Hypothalamus (tissue), 51 donors: ENCODE measurements at places on chromosomes 16 and 17.

DNA sequence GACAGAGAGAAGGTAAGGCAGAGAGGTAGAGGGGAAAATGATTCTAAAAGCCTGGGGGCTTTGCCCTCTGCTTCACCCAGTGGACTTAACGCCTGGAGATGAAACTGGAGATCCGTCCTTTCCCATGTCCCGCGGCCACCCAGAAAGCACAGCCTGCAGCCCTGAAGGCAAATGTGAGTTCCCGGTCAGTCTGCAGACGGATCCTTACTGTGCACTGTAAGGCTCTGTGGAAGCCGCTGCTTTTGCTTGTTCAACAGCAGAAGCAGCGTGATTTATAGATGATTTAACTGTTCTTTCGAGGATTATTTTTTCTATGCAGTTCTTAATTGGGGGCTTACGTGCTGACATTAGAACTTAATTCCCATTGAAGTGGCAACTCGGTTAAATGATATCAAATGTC, 290.4 kb downstream of the FOXL1 start:
- DNase-seq = no peak

- no peak for DNase-seq
Measured at GRCh38 chr16:10929853-10930754, 12.2 kb downstream of the DEXI start.

DNA sequence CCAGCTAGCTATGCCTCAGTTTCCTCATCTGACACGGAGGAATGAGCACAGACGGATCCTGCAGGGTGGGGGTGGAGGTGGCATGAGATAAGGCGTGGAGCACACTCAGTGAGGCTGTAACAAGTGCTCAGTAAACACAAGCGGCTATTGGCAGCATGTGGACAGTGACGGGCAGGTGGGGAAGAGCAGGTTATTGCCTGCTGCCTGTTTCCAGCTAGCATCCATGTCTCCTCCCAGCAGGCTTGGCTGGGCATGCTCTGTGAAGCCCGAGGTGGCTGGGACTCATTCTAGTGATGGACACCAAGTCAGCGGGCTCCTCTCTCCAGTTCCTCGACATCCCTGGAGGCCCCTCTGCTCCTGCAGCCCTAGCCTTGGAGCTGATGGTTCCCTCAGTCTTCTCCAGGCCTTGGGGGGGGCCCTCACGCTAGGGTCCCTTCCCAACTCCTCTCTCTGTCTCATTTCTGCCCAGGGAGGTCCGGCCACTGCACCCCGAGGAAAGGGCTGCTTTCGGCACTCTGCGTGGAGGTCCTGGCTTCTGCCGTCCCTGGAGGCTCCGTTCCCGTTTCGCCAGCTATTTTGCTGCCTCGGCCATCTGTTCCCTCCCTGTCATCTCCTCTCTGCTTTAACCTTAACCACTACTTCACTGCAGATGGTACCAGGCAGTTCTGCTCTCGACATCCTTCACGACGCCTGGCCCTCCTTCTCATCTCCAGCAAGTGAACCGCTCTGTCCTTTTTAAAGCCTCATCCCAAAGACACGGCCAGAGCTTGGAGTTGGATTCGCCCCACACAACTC, 6.2 kb downstream of the RTN4RL1 start:
- DNase-seq = no peak

GRCh38 chr17:75652934-75653549, 13.9 kb downstream of the RECQL5 start:
- DNase-seq = no peak

GRCh38 chr17:42509841-42510240, 26.2 kb upstream of the NAGLU start:
- DNase-seq = no peak

GRCh38 chr16:77677129-77677528, 45.2 kb upstream of the NUDT7 start:
- no peak for DNase-seq
